Activated T-cell treated with anti-CD3 and anti-CD28 coated beads for 24 hours (primary cell): ENCODE measurements at places on chromosomes 7 and 10.

- DNase-seq: no peak
Measured at GRCh38 chr7:23012908-23013714, 819 bp downstream of the HYCC1 start.

GRCh38 chr7:12031638-12032037, 179.5 kb upstream of the TMEM106B start:
- DNase-seq: no peak

GRCh38 chr7:20385126-20385525, 54.4 kb downstream of the ITGB8 start:
- DNase-seq: no peak

DNA sequence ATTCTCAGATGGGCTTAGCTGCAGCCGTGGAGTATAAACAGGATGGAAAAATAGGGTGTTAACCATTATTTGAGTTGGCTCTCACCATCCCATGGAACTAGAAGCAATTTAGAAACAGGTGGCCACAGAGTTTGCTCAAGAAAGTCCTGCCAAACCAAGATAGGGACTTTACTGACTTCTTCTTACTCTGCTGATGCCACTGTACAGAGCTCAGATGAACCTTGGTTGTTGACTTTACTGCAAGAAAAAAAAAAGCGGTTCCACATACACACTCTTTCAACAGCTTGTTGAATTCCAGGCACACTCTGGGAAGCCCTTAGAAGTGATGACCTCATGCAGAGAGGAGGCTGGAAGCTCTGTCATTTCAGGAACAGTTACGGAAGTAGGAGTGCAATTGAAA, 753.4 kb downstream of the NRG3 start:
- DNase-seq: no peak

DNA sequence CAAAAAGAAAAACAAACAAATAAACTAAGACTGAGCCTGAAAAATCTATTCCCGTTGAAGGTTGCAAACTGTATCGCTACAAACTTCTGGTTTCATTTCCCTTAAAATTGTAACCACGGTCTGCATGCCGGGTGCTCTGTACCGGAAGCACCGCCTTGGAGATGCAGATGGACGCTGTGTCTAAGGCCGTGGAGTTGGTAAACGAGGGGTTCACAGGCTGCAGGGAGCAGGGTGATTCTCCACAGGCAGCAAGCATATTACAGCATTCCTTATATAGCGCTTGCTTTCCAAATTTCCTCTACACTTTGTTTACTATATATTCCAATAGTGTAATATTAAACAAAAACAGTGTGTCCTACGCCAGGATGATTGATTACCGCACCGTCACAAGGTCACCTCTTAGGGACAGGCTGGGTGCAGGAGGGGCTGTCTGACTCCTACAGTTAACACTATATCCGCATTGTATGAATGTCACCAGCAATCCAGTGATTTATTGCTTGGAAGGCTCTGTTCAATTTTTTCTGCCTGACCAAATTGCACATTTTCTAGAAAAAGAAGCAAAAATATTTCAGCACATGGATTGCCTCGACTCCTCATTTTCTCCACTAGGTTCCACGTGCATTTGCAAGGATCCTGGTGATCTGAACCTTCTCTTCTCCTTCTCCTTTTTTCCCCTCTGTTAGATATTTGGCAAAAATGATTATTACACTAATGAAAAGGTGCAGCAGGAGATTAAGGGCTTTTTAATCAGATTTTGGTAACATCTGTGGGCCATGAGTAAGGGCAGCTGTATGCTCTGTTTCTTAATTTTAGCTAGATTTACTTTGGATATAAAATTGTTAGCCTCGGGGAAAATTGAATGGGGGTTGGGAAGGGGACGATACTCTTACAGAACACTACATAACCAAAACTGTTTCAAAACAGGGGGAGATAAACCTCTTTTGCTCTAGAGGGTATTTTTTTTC, 325.8 kb upstream of the MGMT start:
- DNase-seq: no peak

DNA sequence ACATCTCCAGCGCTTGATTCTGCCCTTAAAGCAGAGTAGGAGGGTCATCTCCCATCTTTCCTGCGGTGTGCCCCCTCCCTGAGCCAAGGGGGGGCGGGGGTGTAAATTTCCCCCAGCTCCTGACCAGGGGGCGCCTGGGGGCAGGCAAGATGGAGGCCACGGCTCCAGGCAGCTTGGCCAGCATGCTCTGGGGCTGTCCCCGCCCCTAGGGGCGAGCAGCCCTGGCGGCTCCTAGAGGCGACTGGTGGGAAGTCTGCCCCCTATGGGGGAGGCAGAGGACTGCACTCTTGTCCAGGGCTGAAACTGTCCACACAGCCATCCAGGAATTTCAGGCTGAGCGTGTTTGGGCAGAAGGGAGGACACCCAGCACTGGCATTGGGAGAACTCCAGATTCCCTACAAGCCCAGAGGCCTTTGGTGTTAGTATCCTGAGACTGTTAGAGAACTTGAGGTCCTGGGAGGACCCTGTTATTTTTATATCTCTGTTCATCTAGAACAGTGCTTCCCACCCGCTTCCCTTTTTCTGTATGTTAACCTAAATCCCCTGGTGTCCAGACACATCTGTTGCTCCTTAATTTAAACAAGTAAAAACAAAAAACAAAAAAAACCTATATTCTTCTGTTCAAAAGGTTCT, 4.6 kb downstream of the STRA8 start:
- DNase-seq: no peak

DNA sequence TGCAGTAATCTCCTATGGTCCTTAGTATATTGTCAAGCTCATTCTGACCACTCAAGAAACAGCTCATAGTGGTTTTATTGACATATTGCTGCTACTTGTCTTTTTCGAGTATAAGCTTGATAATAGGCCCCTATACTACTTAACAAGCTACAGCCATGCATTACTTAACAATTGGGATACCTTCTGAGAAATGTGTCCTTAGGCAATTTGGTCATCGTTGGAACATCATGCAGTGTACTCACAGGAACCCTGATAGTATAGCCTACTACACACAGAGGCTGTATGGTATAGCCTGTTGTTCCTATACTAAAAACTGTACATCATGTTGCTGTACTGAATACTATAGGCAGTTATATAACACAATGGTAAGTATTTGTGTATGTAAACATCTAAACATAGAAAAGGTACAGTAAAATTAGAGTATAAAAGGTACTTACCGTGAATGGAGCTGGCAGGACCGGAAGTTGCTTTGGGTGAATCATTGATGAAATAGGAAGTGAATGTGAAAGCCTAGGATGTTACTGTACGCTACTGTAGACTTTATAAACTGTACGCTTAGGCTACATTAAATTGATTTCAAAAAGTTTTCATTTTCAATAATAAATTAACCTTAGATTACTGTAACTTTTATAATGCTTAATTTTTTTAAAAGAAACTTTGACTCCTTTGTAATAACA, 160.9 kb downstream of the LRRC4 start:
- no peak for DNase-seq

- no peak for DNase-seq
Measured at GRCh38 chr7:151064454-151064853, 5.1 kb downstream of the SLC4A2 start.

DNA sequence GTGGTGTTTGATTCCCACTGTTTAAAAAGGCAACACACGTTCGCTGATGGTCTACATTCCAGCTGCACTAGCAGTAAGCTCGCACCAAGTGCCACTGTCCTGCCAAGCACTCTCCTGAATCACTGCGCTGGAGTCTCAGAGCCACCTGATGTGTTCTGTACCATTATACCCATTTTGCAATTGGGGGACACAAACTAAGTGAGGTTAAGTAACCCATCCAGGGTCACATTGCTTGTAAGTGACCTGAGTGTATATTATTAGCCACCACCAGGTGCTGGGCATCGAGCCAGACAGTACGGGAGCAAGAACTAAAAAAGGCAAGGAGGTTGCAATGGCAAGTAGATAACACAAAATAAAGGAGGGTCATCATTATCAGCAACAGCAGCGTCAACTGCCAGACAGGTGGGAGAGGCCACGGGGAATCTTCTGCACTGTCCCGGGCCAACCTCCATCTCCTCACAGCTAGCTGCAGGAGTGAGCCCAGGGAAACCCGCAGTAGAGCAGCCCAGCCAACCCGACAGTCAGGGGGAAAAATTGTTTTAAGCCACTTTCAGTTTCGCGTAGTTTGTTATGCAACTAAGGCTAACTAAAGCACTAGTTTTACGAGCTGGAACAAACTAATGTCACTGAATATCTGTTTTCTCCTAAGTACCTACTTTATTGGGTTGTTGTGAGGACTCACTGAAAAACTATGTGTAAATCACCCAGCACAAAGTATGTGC, 712 bp upstream of the CPVL start:
- no peak for DNase-seq

GRCh38 chr10:132908621-132909295, 33.6 kb downstream of the CFAP46 start:
- no peak for DNase-seq

DNA sequence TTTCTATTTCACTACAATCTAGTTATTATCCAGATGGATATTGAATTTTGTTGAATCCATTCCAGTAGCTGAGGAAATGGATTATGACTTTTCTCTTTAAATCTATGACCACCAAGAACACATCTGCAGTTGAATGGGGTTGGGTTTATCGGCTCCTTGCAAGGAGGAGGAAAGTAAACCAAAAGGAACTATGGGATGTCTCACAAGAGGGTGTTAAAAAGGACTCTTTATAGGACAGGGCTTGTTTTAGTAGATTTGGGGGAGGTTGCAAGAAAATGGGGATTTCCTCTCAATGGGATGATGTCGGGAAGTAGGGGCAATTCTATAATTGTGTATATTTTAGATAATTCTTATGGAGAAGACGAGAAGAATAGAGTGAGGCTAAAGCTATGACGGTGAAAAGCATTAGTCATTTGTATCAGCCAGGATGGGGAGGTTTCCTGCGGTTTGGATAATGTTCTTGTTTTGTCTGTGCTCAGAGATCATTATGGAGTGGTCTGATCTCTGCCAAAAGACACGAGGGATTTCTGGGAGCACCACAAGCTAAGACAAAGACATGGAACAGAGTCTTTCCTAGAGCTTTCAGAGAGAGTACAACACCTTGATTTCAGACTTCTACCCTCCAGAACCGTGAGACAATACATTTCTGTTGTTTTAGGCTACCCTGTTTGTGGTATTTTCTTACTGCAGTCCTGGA, 5.3 kb upstream of the LRRC61 start:
- DNase-seq: no peak

- no peak for DNase-seq
Measured at GRCh38 chr10:28975891-28976531, 298.7 kb downstream of the BAMBI start.

DNA sequence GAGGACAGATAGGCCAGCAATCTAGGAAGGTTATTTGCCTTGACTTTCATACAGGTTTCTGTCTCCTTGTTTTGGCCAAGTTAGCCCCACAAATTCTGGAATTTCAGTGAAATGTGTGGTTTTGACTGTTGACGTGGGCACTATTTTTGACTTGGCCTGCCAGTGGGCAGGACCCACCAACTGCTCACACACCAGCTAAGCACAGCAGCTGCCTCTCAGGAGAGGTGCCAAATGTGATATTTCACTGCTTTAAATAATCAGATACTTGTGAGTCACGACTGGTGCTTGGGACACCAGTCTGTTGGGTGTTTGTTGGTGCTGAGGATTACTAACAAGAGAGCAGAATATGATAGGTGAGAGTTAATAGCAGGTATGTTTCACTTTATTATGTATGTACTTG, 409.7 kb upstream of the MTPN start:
- DNase-seq: no peak

- no peak for DNase-seq
Measured at GRCh38 chr7:121113288-121113687, 124.8 kb downstream of the CPED1 start.

GRCh38 chr10:5698062-5698461, 13.4 kb downstream of the TASOR2 start:
- no peak for DNase-seq

DNA sequence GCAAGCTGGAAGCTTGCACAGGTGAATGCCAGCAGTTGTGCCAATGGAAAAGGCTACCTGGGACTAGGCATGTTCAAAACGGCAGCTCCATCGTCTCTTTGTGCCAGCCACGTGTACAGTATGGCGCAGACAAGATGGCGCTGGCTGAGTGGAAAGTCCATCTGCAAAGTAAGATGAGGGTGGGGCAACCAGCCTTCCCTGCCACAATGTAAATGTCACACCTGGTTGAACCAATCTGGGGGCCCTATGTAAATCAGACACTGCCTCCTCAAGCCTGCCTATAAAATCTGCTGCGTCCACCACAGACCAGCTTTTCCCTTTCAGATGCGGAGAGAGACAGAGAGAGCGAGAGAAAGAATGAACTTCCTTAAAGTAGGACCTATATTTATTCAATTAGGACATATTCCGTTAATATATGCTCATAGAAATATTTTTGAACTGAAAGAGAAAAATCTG, 18.5 kb upstream of the C7orf33 start:
- DNase-seq: no peak

GRCh38 chr10:59823751-59824150, 70.5 kb upstream of the MRLN start:
- DNase-seq: no peak

GRCh38 chr10:44422570-44423101, 37.7 kb upstream of the CXCL12 start:
- DNase-seq: no peak

- DNase-seq: no peak
Measured at GRCh38 chr7:137930581-137930980, 71.3 kb downstream of the CREB3L2 start.

- no peak for DNase-seq
Measured at GRCh38 chr7:94432281-94432670, 37.6 kb downstream of the COL1A2 start.

GRCh38 chr7:12957487-12957886, 270.1 kb downstream of the ARL4A start:
- no peak for DNase-seq

DNA sequence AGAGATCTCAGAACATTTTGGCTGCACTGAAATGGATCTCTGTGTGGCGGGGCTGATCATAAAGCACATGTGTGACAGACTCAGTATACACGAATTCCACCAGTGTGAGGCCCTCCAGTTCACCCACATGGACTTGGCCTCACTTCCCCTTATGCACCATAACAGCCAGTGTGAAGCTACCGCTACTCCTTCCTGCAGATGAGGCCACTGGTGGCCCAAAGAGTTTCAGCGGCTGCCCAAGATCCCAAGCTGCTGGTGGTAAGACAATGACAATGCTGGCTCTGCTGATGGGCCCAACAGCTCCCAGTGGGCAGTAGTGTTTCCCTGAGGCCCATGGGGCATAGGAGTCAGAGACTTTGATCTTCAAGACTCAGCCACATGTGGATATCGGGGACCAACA, 21.0 kb upstream of the C10orf71 start:
- no peak for DNase-seq

GRCh38 chr10:28942012-28942411, 264.7 kb downstream of the BAMBI start:
- DNase-seq: no peak

GRCh38 chr10:125146791-125147579, 13.4 kb downstream of the CTBP2 start:
- DNase-seq: no peak

DNA sequence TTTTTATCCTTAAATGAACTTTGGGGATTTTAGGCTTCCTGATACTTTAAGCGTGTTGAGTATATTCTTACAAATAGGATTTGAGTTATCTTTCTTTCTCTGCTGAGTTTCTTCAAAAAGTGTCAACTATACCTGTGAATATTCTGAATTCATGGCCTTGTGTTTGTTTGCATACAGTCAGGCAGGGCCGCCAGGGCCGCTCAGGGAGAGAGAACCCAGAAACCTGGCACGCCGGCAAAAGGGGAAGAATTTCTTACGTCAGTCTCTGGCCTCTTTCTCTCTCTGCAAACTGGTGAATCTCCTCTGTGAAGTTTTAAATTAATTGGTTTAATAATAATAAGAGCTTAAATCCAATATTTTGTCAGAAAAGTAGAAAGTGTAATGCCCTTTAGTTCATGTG, 29.3 kb upstream of the BNIP3 start:
- no peak for DNase-seq
